A673 (cell line): ENCODE measurements at places on chromosomes 2 and 18. TPM values are rescaled to one million over a fixed set of nuclear protein-coding genes. Genes with fewer than 3 reads are reported as not detected.

- no peak overlapping the region for H3K4me3 ChIP-seq
- no peaks in the 10 kb centered on the region for H3K4me1 ChIP-seq
- no peak overlapping the region for H3K27ac ChIP-seq
- H3K27me3 ChIP-seq: no peaks in the 10 kb centered on the region
- no peak for DNase-seq
- no peaks in the 10 kb centered on the region for H3K36me3 ChIP-seq
Measured at GRCh38 chr2:20488782-20489181, 41.9 kb downstream of the RHOB start.

DNA sequence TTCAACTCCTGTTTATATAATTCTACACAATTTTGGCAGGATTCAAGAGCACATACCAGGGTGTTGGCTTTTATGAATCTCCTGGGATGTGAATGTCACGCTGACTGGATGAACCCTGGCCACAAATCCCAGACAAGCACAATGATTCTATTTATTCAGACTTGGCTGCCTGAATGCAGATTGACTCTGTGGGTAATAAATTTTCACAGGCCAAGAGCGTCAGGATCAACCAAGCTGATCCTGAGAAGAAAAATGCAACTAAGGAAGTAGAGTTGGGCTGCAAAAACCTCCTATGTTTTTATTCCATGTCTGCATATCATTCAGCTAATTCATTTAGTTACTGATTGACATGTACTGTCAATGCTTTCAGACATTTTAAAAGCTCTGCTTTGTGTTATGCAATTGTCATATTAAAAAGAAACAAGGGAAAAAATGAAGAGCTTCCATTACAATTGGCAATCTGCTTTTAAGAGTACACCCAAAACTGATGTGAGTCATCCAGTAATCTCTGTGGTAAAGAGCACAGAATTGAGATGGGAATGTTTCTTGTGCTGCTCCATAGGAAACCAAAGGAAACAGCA lies 173.0 kb upstream of the REV1 start:
- no peak overlapping the region for H3K27ac ChIP-seq
- DNase-seq: peak; percentile 69
- H3K27me3 ChIP-seq: no peaks in the 10 kb centered on the region
- no peak overlapping the region for H3K4me3 ChIP-seq

DNA sequence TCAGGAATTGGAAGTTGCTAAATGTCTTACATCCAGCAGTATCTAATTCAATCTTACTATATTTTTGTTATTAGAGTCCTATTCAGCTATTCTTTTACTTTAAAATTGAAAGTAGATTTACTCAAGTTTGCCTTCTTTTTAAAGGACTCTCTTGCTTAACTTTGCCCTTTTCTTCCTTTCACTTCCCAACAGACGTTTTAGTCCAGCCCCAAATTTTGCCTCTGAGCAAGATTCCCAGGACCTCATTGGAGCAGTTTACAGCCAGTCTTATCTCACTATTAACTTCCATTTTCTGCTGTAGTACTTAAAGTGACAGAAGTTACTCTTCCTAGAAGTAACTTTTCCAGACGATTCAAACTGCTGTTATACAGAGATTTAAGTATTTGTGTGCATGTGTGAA lies 1.7 kb upstream of the PRKD3 start:
- H3K27ac ChIP-seq: no peak overlapping the region
- H3K4me1 ChIP-seq: peaks cover 23% of the 10 kb centered on the region
- no peak overlapping the region for H3K4me3 ChIP-seq
- no peaks in the 10 kb centered on the region for H3K27me3 ChIP-seq

DNA sequence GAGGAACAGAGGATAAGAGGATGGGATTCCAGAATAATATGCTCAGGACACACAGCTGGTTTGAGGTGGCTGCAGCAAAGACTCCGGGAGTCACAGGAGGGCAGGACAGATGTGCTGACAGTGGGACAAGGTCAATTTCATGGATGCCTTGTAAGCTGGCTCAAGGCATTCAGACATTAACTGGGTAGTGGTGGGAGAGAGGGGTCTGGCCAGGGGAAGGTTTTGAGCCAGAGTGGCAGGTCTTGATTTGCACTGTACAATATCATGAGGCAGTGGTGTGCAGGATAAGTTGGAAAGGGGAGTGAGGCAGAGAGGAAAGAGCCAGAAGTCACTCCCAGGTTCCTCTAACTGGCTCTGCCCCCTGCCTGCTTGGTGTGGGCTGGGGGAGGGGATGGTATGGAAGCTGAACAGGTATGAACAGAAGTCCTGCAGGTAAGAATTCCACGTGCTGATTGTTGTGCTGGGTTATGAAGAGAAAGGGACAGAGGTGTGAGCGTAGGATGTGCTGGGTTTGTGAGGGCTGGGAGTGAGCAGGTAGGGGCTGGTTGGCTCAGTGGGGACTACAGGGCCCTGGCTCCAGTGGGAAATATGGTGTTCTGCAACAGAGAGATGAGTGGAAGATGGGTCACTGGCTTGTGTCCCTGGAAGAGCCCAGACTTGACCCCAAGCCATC lies 141.7 kb upstream of the COPS8 start:
- H3K4me3 ChIP-seq: no peak overlapping the region
- DNase-seq: no peak
- no peaks in the 10 kb centered on the region for H3K4me1 ChIP-seq

DNA sequence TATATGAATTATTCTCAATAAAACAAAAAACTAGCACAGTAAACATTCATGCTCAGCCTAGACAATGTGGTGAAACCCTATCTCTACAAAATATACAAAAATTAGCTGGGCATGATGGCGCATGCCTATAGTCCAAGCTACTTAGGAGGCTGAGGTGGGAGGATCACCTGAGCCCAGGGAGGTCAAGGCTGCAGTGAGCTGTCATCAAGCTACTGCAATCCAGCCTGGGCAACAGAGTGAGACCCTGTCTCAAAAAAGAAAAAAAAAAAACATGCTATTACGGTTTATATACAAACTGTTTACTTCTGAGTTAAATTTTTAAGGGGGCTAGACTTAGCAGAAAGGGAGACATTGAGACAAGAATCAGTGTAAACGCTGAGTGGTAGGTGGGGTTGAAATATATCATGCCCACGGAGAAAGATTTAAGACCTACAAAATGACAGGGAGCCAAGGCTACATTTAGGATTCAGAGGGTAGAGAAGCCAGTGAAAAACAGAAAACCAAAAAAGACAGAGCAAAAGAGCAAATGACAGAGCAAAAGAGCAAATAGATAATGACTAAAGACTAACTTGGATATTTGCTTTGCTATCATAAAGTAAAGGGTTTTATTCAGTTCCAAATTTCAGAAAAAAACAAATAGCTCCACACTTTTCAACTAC lies 7.5 kb downstream of the TTC32 start:
- DNase-seq: no peak
- H3K4me1 ChIP-seq: peaks cover 14% of the 10 kb centered on the region
- no peaks in the 10 kb centered on the region for H3K27me3 ChIP-seq
- H3K27ac ChIP-seq: no peak overlapping the region
- H3K36me3 ChIP-seq: no peaks in the 10 kb centered on the region
- no peak overlapping the region for H3K4me3 ChIP-seq

DNA sequence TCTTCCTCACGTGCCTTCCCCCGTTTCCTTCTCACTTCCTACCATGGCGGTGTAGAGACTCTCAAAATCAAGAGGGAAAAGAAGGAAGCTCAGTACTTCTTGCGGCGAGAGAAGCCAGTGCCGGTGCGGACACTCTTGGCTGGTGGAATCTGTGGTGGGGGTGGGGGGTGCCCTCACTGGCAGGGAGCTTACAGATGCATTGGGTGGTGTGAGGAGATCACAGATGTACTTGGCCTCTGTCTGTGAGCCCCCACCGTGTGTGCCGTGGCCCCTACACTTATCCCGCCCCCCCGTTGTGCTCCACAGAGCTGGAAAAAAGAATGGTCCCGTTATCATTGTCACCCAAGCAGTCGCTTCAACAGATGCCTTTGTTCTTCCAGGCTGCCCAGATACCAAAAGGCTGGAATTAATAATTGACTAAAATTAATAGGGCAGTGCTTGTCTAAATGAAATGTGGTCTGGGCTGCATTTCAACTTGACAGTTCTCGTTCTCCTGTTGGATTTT lies 79.8 kb downstream of the VAPA start:
- no peak for DNase-seq
- H3K27ac ChIP-seq: no peak overlapping the region
- no peaks in the 10 kb centered on the region for H3K27me3 ChIP-seq
- peaks cover 5% of the 10 kb centered on the region for H3K4me1 ChIP-seq
- H3K4me3 ChIP-seq: no peak overlapping the region

GRCh38 chr2:230746213-230746612 lies 33.6 kb downstream of the CAB39 start:
- no peaks in the 10 kb centered on the region for H3K36me3 ChIP-seq
- no peak overlapping the region for H3K27ac ChIP-seq
- no peaks in the 10 kb centered on the region for H3K4me1 ChIP-seq
- no peaks in the 10 kb centered on the region for H3K27me3 ChIP-seq

GRCh38 chr2:35033748-35034147 lies 1321.8 kb upstream of the CRIM1 start:
- no peaks in the 10 kb centered on the region for H3K4me1 ChIP-seq
- H3K27ac ChIP-seq: no peak overlapping the region
- no peaks in the 10 kb centered on the region for H3K27me3 ChIP-seq
- no peak overlapping the region for H3K4me3 ChIP-seq
- no peak for DNase-seq

- no peak overlapping the region for H3K27ac ChIP-seq
- DNase-seq: no peak
- no peak overlapping the region for H3K4me3 ChIP-seq
- H3K36me3 ChIP-seq: no peaks in the 10 kb centered on the region
- peaks cover 13% of the 10 kb centered on the region for H3K4me1 ChIP-seq
Measured at GRCh38 chr2:170238776-170239175, 60.8 kb downstream of the MYO3B start.

DNA sequence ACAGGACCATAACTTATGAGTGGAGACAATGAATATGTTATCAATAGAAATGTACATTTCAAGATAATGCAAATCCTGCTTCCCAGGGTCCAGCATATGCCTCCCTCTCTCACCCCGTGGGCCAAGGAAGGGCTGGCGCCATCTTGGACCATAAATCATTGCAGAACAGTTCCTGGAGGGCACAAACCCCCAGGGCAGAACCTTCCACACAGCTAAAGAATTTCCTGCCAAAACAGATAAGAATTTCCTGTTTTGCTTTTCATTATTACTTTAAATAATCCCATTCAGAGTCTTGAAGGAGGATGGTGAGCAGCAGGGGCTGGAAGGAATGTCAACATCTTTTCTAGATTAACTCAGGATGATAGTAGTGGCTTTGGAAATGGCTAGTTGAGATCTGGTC lies 53.7 kb downstream of the EHD3 start:
- peak; percentile 92 for DNase-seq
- no peak overlapping the region for H3K4me3 ChIP-seq
- peaks cover 32% of the 10 kb centered on the region for H3K4me1 ChIP-seq
- H3K27me3 ChIP-seq: no peaks in the 10 kb centered on the region
- no peaks in the 10 kb centered on the region for H3K36me3 ChIP-seq

DNA sequence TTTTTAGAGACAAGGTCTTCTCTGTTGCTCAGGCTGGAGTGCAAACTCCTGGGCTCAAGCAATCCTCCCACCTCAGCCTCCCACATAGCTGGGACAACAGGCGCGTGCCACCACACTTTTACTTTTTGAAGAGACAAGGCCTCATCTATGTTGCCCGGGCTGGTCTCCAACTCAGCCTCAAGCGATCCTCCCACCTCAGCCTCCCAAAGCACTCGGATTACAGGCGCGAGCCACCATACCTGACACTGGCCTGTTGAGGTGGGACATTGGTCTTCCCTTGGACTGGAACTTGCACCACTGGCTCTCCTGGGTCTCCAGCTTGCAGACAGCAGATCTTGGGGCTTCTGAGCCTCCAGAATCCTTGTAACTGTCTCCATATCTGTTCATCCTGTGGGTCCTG lies 75.6 kb downstream of the NDUFA10 start:
- no peak overlapping the region for H3K4me3 ChIP-seq
- no peaks in the 10 kb centered on the region for H3K4me1 ChIP-seq
- H3K27me3 ChIP-seq: no peaks in the 10 kb centered on the region
- DNase-seq: no peak
- no peaks in the 10 kb centered on the region for H3K36me3 ChIP-seq

GRCh38 chr2:105339414-105339813 lies 2.1 kb downstream of the C2orf49 start:
- no peaks in the 10 kb centered on the region for H3K27me3 ChIP-seq
- no peak overlapping the region for H3K27ac ChIP-seq
- H3K4me1 ChIP-seq: peaks cover 13% of the 10 kb centered on the region

- no peak for DNase-seq
- H3K27me3 ChIP-seq: peaks cover 5% of the 10 kb centered on the region
- H3K36me3 ChIP-seq: no peaks in the 10 kb centered on the region
- no peak overlapping the region for H3K4me3 ChIP-seq
Measured at GRCh38 chr2:157523270-157524247, 79.7 kb upstream of the CYTIP start.

GRCh38 chr2:70473101-70473722 lies 80.4 kb downstream of the TGFA start:
- no peak overlapping the region for H3K4me3 ChIP-seq
- no peaks in the 10 kb centered on the region for H3K36me3 ChIP-seq
- peak; percentile 45 for DNase-seq
- H3K27me3 ChIP-seq: peaks cover 47% of the 10 kb centered on the region
- H3K4me1 ChIP-seq: peaks cover 14% of the 10 kb centered on the region

GRCh38 chr2:198795419-198795818 lies 662.3 kb downstream of the SATB2 start:
- H3K27me3 ChIP-seq: no peaks in the 10 kb centered on the region
- no peaks in the 10 kb centered on the region for H3K36me3 ChIP-seq
- no peak overlapping the region for H3K4me3 ChIP-seq
- H3K4me1 ChIP-seq: no peaks in the 10 kb centered on the region
- no peak for DNase-seq

DNA sequence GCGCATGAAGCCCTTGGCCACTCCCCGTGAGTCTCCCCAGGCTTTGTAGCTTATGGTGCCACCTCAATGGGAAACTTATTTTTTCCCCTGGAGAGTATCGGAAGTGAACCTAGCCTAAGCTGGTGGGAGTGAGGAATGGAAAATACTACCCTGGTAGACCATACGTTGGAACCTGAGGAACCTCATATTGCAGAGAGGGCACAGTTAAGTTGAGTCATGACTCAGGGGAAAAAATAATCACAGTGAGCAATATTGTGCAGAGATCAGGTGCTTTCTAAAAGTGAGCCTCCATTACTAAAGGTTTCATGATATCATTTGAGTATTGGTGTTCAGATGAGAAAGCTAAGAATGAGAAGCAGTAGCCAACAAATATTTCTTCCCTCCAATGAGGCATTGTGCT lies 360.5 kb upstream of the NT5C1B start:
- H3K27me3 ChIP-seq: no peaks in the 10 kb centered on the region
- DNase-seq: no peak

DNA sequence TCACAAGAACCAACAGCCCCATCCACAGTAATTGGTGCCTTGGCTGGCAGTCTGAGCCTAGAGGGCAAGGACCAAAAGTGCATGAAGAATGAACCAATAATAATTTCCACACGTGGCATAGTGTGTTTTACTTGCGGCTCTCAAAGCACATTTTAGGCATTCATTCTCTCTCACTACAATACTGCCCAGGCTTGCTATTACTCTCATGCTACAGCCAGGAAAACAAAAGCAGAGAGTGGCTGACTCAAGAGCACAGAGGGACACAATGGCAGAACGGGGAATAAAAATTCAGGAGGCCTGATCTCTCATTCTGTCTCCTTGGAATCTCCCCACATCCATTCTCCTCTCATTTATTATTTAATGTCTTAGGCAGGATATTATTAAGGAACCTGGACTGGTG lies 57.0 kb upstream of the NOL4 start:
- no peaks in the 10 kb centered on the region for H3K36me3 ChIP-seq
- no peak overlapping the region for H3K27ac ChIP-seq
- no peak overlapping the region for H3K4me3 ChIP-seq
- H3K4me1 ChIP-seq: no peaks in the 10 kb centered on the region
- H3K27me3 ChIP-seq: no peaks in the 10 kb centered on the region

The TMEM182 gene
- 2.9 and 3.2 TPM in 2 replicates for total RNA-seq

The CDK5R2 gene
- total RNA-seq: 0.37 and 0.44 TPM in 2 replicates

The ICA1L gene
- 3.2 and 4.7 TPM in 2 replicates for total RNA-seq

The BMP10 gene
- total RNA-seq: not detected in 2 replicates

The SH2D6 gene
- 0.52 and 1.1 TPM in 2 replicates for total RNA-seq

The COX7A2L gene
- total RNA-seq: 85.2 and 85.4 TPM in 2 replicates

The CHAC2 gene
- 20.1 and 20.4 TPM in 2 replicates for total RNA-seq

The ASB18 gene
- total RNA-seq: not detected in 2 replicates
